ENCODE measurements at places on chromosomes 2 and 18. TPM values are rescaled to one million over a fixed set of nuclear protein-coding genes. Genes with fewer than 3 reads are reported as not detected.

Gene SMYD5
- total RNA-seq, result 28.5 TPM

DNA sequence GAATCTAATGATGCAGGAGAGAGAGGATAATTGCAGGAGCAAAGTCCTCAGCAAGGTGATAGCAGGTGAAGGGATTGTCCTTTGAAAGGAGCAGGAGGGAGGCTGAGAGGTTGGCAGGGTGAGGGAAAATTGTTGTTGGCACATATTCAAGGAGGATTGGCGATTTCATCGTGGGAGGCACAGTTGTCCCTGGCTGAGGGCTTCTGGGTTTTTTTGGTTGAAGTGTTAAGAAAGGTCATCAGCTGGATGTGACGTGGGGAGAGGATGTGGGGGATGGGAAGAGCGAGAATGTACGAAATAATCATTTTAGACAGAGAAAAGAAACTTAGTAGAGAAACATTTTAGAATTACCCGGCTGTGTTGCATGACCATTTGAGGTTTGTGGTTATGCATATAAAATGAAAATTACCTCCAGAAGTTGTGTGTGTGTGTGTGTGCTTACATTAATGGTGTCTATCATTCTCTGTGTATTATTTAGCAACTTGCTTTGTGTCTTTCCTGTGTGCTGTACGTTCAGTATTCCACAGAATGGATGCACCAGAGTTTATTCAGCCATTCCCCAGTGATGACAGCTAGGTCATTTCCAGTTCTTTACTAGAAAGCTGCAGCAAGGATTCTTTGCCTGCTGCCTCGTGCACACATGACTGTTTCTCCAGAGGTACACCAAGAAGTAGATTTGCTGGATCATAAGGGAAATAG, 67.6 kb downstream of the SDC1 start:
- DNase-seq, result peak; percentile 47

Gene MGAT5
- total RNA-seq, result 32.5 TPM

- DNase-seq, result no peak
These were observed 62.9 kb downstream of the COPS8 start for GRCh38 chr2:237148624-237149023.

DNA sequence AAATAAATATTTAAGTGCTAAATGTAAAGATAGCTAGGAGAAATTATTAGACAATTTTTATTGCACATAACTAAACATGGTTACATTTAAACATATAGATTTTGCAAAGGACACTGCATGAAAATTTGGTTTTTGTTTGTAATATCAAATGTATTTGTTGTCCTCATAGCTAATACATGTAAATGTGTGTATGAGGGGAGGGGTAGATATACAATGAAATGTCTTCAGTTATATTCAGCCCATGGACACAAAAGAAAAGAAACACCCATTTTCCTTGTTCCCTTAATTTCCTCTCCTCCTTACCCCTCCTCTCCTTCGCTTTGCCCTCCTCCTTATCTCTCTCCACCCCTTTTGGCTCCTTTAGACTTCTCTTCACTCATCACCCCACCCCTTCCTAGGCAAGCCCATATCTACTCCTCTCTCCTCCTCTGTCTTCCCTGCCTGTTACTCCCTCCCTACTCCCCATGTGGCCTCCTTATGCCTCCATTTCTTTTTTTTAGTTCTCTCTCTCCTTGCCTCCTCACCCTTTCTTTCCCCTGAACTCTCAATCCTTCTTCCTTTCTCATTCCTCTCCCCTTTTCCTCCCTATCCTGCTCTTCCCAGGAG, 1.4 kb downstream of the COL3A1 start:
- DNase-seq, result peak; percentile 98

Gene TRIM43
- total RNA-seq, result not detected

GRCh38 chr2:168603439-168603961, 147.4 kb downstream of the CERS6 start:
- DNase-seq, result no peak

GRCh38 chr2:113910110-113910717, 20.3 kb downstream of the ACTR3 start:
- no peak for DNase-seq

Gene NETO1
- total RNA-seq, result not detected

Gene RAB17
- total RNA-seq, result 0.19 TPM

Gene DES
- 863 TPM for total RNA-seq

- no peak for DNase-seq
These were observed 72.1 kb upstream of the LINC00305 start for GRCh38 chr18:64220941-64221340.

- DNase-seq, result peak; percentile 62
These were observed 377.1 kb downstream of the TNS1 start for GRCh38 chr2:217625557-217626169.

Data from LHCN-M2 (cell line).